ENCODE measurements at places on chromosomes 2 and 18.

DNA sequence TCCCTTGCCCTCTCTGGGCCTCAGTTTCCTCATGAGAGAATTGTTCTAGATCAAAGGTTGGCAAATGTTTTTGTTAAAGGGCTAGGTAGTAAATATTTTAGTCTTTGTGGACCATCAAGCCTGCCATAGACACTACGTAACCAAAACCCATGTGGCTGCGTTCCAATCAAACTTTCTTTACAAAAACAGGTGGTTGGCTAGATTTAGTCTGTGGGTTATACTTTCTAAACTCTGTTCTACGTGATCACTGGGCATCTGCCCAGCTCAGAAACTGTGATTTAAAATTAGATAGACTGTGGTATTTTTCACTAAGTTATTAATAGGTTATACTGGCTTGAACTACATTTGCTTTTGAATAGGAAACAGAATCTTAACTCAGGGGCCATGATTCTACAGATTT lies 149.8 kb upstream of the DCC start:
- no peak for DNase-seq

DNA sequence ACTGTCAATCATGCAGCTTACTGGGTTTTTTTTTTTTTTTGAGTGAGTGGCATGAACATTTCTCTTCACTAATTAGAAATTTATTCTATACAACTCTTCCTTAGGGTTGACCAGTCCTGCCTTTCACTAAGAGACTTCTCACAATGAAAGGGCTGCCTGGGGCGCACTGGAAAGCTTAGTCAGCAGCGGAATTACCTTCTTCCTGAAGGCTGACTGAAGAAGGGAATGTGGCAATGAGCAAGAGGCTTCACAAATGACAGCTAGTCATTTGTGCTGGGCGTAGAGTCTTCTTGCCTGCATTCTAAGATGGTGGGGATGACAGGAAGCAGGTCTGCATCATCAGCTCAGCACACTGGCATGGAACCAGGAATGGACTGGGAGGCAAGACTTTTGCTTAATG lies 15.6 kb upstream of the SCN3A start:
- DNase-seq, result no peak

DNA sequence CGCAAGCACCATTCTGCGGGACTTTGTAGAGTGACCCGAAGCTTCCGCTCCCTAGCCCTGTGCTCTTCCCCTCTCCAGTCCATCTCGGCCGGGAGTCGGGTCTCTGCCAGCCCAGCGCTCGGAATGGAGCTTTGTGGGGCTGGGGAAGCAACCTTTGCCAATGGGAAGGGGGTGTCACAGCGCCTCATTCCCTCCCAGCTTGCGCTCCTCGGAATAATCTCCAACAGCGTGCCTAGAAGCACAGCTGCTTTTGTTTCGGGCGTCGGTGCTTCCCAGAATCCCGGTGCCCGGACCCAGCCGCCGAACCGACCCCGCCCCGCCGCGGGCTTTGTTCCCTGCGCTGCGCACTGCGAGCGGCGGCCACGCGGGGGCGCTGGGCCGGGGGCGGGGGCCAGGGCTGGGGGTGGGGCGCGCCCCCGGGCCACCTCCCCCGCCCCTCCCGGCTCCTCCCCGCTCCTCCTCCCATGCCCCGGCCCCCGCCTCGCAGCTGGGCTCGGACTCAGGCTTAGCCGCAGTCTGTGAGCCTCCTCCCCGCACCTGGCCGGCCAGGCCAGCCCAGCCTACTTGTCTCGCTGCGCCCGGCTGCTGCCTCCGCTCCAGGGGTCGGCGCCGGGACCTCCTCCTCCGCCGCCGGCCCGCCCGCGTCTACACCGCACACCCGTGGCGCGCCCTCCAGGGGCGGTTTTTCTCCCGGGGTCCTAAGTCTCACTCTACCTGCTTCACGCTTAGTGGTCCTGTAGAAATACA lies 77.7 kb upstream of the SMAD2 start:
- DNase-seq, result peak; percentile 16

- peak; percentile 32 for DNase-seq
Measured at GRCh38 chr2:201182650-201183364, at the start of gene CASP10. Gene CASP10 (plus strand): TSS chr2:201183141. CDS start chr2:201185778, 2,637 bp downstream.

GRCh38 chr2:240960309-240960970 lies 38.0 kb upstream of the SNED1 start:
- peak; percentile 4 for DNase-seq

DNA sequence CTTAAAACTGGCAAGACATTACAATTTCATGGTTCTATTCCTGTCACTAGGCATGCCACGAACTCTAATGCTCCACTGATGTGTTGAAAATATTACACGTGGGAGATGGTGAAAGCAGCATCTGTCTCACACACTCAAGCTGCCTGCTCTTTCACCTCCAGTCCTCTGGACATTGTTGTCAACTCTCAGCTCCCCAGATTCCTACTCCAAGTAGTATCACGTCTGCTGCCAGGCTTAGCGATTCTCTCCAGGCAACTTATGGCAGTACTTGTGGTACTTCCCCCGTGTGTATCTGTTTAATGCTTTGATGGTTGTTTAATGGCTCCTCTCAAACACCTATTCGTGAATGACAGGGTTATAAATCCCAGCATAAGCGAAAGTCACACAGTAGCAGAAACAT lies 103.8 kb downstream of the TMEFF2 start:
- DNase-seq, result no peak

DNA sequence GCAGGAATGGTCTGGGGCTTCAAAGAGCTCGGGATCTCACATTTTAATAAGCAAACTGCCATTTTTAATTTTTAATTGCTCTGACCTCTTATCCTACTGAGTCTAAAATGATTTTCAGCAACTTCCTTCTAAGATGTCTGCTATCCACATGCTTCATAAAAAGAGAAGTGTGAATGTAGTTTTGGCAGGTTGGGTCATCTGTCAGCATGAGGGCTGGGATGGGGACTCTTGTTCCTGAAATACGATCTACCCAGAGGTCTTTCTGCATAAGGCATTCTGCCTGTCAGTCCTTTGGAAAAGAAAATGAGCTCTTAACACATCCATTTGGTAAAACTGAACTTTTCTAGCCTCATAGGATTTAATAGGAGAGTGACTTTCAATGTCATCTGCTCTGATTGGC lies 252.8 kb upstream of the APCDD1 start:
- no peak for DNase-seq

GRCh38 chr2:134161170-134161547 lies 92.7 kb upstream of the MGAT5 start:
- no peak for DNase-seq

GRCh38 chr18:63378919-63379638 lies 12.1 kb upstream of the KDSR start:
- no peak for DNase-seq
